Muscle of back (tissue), 13 donors: ENCODE measurements at places on chromosomes 16 and 17.

- peak; percentile 78 for DNase-seq
Measured at GRCh38 chr17:49227436-49228261, 2.9 kb downstream of the PHOSPHO1 start.

DNA sequence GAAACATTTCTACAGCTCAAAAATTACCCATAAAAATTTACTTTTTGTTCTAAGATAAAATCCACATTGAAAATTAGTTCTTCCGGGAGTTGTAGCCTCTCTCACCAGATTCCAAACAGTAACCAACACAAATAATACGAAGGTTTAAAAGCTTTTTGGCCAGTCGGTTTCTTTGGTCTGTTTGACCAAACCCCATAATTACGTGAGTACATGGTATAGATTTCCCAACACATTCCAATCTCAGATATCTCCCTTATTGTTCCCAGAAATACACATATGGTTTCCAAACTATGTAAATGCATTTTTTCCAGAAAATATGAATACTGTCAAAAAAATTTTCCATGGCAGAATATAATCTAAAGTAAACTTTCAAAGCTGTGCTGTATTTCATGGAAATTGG, 722.0 kb downstream of the KCNJ2 start:
- DNase-seq: peak; percentile 13

DNA sequence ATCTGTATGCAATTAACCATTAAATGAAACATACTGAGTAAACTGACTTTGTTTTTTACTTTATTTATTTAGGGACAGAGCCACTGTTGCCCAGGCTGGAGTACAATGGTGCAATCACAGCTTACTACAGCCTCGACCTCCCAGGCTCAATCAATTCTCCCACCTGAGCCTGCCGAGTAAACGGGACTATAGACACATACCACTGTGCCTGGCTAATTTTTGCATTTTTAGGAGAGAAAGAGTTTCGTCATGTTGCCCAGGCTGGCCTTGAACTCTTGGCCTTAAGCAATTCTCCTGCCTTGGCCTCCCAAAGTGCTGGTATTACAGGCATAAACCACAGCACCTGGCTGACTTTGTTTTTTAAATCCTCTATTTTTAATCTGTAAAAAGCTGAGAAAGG, 42.6 kb downstream of the ANKFY1 start:
- no peak for DNase-seq

DNA sequence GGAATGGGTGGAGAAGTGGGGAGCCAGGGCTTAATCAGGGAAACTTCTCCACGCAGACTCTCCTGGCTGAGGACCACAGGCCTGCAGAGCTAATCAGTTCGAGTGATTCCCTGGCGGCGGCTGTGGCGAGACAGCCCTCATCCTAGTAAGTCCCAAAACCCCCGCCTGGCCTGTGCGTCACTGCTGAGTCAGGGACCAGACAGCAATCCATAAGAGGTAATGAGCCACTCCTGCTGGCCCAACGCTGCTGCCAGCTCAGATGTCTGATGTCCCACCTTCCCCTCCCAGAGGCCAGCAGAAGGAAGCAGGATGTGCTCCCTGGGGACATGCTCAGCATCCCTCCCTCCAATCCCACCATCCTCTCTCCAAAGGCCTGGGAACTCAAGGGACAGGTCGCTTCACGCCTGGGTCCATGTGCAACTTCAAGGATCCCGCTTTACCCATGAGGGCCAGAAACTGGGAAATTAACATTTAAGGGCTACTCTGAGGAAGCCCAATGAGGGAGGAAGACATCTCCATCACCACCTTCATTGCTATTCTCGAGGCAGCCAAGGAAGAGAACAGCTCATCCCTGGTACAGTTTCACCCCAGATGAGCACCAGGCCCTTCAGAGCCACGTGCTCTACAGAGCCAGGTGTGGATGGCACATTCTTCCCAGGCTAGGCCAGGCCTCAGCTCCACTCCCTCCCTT, 7.9 kb downstream of the ACLY start:
- no peak for DNase-seq

DNA sequence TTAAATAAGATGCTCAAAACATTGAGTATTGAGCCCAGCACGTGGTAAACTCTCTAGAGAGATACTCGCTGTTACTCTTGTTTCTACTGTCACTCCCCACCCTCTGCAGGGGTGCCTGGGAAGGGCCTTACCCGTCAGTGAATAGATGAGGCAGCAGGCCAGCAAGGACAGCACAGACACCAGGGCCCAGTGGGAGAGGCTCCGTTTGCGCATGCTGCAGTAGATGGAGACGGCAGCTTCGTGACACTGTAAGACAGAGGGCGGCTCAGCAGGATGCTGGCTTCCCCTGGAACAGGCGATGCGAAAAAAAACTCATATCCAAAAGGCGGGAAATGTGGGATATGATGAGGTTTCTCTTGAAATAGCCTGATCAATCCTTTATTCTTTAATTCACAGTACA, 20.0 kb downstream of the SLC38A8 start:
- no peak for DNase-seq

GRCh38 chr17:38947189-38947588, 20.0 kb downstream of the FBXO47 start:
- DNase-seq: no peak

GRCh38 chr17:59757881-59758385, 50.5 kb downstream of the VMP1 start:
- DNase-seq: no peak

DNA sequence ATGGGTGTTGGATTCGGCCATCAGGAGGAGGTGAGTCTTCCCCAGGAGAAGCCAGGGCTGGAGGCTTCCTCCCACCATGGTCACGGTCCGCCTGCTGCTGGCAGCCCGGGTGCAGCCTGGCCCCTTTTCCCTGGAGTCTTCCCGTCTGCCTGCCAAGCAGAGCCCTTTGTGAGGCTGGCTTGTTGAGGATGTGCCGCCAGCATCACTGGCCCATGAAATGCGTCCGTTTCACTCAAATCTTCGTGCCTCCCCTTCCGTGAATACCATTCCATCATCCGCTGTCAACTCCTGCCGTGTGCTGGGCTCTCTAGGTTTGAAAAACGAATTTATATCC, 9.6 kb downstream of the VPS4A start:
- no peak for DNase-seq

- peak; percentile 61 for DNase-seq
Measured at GRCh38 chr17:38706505-38707216, 1.6 kb downstream of the MLLT6 start.

DNA sequence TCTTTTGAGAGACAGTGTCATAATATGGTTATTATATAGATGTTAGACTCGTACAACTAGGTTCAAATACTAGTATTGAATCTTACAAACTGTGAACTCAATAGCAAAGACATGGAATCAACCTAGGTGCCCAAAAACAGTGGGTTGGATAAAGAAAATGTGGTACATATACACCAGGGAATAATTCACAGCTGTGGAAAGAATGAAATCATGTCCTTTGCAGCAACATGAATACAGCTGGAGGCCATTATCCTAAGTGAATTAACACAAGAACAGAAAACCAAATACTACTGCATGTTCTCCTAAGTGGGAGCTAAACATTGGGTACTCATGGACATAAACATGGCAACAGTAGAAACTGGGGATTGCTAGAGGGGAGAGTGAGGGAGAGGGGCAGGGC, 8.1 kb downstream of the PHKB start:
- DNase-seq: no peak

GRCh38 chr16:87515475-87516330, 22.9 kb upstream of the ZCCHC14 start:
- DNase-seq: peak; percentile 26

- no peak for DNase-seq
Measured at GRCh38 chr16:66950971-66951790, 9.9 kb upstream of the CES3 start.

GRCh38 chr16:75486014-75486675, 9.1 kb downstream of the CHST6 start:
- DNase-seq: no peak

- DNase-seq: no peak
Measured at GRCh38 chr16:58176608-58177352, 21.1 kb downstream of the CSNK2A2 start.

DNA sequence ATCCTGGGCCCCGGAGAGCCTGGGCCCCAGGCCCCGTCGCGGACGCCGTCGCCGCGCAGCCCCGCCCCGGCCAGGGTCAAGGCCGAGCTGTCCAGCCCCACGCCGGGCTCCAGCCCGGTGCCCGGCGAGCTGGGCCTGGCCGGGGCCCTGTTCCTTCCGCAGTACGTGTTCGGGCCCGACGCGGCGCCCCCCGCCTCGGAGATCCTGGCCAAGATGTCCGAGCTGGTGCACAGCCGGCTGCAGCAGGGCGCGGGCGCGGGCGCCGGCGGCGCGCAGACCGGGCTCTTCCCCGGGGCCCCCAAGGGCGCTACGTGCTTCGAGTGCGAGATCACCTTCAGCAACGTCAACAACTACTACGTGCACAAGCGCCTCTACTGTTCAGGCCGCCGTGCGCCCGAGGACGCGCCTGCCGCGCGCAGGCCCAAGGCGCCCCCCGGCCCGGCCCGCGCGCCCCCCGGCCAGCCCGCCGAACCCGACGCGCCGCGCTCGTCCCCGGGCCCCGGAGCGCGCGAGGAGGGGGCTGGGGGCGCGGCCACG, 36.8 kb upstream of the ZC3H18 start:
- DNase-seq: peak; percentile 75

- DNase-seq: no peak
Measured at GRCh38 chr17:51238255-51238887, 21.5 kb downstream of the MBTD1 start.

DNA sequence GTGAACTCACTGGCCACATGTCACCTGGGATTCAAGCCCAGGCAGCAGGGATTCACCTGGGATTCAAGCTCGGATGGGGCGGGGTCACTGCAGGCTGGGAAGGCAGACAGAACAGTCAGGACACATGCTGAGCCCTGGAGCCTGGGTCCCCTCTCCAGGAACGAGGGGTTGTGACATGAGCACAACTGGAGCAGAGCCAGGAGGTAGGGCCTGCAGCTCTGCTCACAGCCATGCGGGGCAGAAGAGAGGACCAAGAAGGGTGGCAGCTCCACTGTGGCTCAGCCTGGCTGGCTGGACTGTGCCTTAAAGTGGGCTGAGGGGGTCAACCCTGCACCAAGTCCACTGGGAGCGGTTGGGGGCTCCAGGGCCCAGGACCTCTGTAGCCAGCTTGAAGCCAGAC, 150.1 kb downstream of the RAB11FIP4 start:
- DNase-seq: no peak

- DNase-seq: no peak
Measured at GRCh38 chr17:75242461-75243042, 18.9 kb downstream of the GGA3 start.

GRCh38 chr16:67989322-67990017, 9.2 kb upstream of the DPEP3 start:
- DNase-seq: no peak

DNA sequence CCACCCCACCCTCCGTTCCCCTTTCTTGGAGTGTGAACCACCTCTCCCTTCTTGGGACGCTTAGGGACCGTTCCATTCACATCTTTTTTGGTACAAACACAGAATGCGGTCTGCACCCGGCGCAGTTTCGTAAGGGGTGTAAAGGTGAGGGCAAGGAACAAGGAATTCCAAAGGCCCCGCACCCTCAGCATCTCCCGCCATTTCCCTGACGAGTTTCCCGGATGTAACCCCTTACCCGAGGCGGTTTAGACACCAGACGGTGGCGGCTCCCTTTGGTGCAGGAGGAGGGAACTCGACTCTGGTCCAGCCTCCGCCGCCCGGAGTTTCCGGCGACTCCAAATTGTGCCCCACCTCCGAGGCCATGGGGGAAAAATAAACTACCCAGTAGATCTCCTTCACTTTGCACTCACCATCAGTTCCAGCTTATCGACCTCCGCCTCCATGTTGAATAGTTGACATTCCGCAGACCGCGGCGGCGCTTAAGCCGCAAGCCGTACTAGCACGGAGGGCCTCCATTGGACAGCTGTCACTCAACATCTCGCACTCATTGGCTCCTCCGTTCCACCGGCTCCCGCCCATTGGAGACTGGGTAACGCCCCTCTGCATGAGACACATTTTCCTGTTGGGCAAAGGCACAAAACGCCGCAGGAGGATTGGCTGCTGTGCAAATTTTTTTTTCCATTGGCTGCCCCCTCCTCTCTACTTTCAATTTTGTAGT, at the start of gene SKA2:
Gene SKA2, minus strand, starts transcription at position 466 of the 718 bp plus-strand sequence. Its CDS starts 23 bp downstream, at position 443.
- no peak for DNase-seq
